ENCODE measurements at places on chromosomes 4 and X.

DNA sequence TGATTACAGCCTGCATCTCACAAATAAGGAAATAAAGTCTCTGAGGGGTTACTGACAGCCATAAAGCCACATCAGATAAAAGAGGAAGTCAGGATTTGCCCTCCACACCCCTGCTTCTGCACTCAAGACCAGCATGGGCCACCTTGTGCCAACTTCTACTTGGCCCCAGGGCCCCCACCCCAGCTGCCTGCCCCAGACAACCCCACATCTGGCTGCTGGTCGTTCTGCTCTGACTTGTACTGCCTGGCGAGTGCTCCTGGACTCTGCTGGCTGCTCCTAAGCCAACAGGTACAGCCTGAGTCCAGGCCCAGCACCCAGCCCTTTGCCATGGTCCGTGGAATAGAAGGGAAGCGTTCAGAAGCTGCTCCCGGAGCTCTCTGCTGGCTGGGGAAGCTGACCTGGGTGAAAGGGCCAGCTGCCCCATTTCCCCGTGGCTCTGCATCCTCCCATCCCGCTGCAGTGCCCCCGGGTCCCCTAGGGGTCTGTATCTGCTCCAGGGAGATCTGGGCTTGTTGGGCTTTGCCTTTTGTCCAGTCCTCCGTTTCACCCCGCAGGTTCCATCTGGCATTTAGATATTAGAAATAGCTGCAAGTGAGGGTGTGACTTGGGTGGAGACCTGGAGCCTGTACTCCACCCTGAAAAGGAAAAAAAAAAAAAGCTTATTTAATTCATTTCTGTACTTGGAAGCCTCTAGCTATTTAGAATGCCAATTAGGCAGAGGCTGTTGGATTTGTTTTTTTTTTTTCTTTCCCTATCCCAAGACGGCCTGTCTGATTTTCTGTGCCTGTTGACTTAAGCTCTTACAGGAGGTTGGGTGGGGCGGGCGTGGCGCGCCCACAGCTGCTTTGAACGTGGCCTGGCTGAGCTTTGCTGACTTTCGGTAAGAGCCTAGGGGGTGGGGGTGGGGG lies 194.7 kb downstream of the PTTG2 start:
- DNase-seq: no peak

GRCh38 chr4:54274795-54275665 lies 45.9 kb downstream of the PDGFRA start:
- no peak for DNase-seq

GRCh38 chrX:19852014-19853005 lies 35.1 kb downstream of the SH3KBP1 start:
- DNase-seq: no peak

DNA sequence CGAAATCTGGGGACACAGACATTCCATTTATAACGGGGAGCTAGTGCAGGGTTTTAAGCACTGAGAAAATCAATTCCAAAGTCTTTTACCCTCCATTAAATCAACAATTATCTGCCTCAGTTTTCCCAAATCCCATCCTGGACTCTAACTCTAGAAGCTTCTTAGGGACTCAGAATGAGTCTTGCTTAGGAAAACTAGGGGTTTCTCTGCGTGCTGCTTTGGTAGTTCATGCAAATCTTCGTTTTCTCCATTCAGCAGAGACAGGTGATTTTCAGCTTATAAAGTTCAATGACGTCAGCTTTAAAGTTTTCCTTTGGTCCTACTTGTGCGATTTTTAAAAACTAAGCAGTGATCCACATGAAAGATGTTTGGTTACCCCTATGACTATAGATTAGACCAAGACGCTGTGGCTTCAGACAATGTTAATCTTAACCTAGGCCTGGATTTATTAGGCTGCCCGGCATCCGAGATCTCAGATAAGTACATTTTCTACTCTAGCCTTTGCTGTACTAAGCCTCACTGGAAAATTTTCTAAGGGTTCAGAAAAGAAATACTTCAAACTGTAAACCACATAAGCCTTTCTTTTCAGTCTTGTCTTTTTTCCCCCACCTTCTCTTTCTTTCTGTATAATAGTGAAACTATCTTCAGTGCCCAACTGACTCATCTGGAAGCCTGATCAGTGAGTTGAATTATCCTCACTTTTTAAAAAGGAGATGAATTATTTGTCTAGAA lies 121.4 kb upstream of the GATB start:
- peak; percentile 19 for DNase-seq

DNA sequence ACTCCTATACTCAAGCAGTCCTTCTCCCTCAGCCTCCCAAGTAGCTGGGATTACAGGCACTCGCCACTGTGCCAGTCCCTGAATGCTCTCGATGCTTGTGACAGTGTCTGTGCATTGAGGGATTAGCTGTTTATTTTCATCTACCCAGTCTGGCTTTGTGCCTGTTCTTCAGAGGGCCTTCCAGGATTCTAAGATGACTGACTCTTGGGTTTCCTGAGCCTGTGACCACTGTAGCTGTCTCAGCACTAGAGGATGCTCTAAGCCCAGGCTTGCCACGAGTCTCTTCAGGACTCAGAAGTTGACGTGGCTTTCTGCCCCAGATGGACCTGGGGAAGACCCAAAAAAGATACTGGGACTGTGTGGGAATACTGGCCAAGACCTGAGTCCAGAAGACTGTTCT lies 201.4 kb downstream of the ARHGAP10 start:
- no peak for DNase-seq

DNA sequence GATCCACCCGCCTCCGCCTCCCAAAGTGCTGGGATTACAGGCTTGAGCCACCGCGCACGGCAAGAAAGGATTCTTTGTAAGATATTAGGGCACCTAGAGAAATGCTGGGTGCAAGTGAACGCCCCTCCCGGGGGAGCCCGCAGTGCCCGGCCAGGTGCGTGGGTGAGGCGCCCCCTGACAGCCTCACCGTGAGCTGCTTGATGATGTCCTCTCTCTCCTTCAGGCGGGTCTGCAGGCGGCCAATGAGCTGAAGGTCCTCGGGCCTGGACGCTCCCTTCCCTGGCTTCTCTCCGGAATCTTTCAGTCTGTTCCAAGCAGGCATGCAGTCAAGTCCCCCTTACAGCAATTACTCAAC lies 21.9 kb downstream of the MED28 start:
- DNase-seq: no peak

DNA sequence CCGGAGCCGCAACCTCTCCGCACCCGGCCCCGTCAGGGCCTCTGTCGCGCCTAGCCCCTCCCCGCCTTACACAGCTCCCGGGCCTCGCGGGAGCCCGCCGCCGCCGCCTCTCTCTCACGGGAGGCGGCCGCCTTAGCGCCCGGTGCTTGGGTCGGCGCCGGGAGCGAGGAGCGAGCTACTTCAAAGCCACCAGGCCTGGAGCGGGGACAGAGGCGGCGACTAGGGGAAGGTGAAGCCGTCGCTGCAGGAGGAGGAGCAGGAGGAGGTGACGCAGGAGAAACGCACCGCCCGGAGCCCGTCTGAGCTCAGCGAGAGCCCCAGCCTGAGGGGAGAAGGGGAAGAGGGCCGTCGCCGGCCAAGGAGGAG lies 250 bp downstream of the USP9X start:
- DNase-seq: peak; percentile 61

- no peak for DNase-seq
Observed at GRCh38 chrX:44828008-44828605, 15.7 kb upstream of the DUSP21 start.

DNA sequence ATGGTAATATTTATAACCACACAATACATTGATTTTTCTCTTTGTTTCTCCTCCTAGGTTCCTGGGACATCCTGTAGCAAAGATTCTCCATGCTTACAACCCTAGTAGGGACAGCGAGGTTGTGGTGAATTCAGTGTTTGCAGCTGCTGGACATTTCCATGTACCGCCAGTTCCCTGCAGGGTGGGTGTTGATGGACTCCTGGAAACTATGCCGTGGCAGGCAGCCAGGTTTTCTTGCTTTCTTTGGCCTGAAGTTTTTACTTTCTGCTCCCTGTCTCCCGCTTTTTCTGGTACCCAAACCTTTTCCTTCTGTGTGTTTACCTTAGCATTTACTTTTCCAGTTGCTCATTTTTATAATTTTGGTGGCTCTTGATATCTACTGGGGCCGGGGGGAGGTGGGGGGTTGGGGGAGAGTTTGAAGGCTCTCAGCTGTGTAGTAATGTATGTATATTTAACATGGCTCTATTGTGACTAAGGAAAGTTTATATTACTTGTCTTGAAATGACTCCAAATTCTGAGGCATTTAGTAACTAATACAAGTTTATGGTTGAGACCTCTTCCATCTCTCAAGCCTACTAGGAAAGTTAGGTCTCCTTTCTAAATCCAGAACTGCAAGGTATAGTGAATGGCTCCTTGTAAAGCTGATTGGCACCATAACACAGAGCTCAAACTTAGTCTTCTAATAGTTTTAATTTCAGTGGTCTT lies 89.7 kb downstream of the TMEM131L start:
- DNase-seq: no peak

- no peak for DNase-seq
Observed at GRCh38 chr4:112120021-112120420, 25.2 kb upstream of the FAM241A start.

DNA sequence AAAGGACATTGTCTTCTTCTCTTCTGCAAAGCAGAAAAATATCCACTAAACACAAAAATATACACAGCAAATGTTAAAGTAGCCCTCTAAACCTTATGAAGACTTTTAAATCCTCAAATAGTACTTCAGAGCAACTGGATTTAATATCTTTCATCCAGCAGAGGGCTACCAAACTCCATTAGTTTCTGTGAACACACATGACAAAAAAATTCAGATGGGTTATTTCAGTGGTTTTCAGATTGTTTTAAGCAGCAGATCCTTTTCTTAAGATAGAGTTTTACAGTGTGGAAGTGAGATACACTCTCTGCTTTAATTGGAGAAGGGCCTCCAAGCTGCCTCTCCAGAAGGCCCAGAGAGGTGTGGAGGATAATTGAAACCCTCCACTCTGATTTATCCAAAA lies 56.7 kb downstream of the ANK2 start:
- no peak for DNase-seq

DNA sequence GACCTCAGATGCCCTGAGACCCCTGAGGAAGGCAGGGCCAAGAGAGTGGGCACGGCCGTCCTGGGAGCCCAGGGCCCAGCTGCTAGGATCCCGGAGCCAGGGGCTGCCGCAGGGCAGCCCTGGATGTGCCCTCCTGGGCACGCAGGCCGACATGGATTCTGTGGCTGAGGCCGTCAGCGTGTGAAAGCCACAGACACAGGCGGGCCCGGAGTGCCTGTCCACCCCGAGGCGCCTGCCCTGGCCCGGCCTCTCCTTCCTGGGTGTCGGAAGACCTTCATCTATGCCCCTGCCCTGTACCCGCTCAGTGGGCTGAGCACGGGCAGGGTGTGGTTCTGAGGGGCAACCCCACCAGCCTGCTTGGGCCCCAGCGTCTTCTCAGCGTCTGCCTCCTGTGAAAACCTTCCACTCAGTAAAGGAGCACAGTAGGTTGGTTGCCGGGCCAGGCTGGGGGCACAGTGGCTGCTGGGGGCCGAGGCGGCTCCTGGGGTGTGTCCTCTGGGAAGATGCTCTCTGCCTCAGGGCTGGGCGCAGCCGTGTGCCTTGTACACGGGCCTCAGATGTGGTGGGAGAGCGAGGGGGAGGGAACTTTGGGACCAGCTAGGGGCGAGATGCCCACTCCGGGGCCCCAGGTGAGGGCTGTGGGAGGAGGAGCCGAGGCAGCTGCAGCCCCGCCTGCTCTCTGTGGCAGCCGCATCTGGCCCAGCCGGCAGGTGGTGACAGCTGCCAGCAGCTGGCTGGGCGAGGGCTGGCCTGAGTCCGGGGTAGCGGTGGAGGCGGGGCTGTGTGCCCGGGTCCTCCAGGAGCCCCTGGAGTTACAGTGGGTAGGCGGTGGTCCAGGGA lies 20.8 kb downstream of the FGFRL1 start:
- DNase-seq: no peak

GRCh38 chr4:84279678-84280077 lies 219.4 kb downstream of the NKX6-1 start:
- no peak for DNase-seq

GRCh38 chr4:76233967-76234678 lies 17.4 kb upstream of the FAM47E start:
- DNase-seq: no peak

GRCh38 chrX:154083126-154083517 lies 14.4 kb downstream of the MECP2 start:
- DNase-seq: no peak

All from activated naive CD4-positive, alpha-beta T cell treated with anti-CD3 and anti-CD28 coated beads, Interleukin-2, amount 50 U/mL, for 72 hours (primary cell).